ENCODE measurements at places on chromosomes 12 and 14.

DNA sequence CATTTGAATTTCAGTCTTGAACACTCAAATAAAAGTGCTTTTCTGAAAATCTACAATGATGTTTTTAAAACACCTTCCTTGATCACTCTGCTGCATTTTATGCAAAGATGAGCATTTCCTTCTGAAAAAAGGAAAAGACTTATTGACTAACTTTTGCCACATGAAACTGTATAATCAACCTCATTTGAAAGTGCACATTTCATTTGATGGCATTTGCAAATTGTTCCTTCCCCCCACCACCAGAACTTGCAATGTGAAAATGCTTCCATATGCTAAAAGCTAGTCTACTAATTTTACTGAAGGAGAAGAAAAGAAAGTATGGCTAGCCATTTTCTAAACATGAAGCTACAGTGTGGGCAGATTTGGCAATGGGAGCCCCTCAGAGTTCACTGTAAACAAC, 159.2 kb downstream of the RAD51B start:
- no peak for DNase-seq

GRCh38 chr14:73742520-73743238, 28.5 kb upstream of the PNMA1 start:
- DNase-seq, result peak; percentile 32

- DNase-seq, result no peak
These were observed 23.7 kb upstream of the TUBA1A start for GRCh38 chr12:49212572-49212971.

- DNase-seq, result no peak
These were observed 566.4 kb upstream of the FLRT2 start for GRCh38 chr14:84963518-84963917.

DNA sequence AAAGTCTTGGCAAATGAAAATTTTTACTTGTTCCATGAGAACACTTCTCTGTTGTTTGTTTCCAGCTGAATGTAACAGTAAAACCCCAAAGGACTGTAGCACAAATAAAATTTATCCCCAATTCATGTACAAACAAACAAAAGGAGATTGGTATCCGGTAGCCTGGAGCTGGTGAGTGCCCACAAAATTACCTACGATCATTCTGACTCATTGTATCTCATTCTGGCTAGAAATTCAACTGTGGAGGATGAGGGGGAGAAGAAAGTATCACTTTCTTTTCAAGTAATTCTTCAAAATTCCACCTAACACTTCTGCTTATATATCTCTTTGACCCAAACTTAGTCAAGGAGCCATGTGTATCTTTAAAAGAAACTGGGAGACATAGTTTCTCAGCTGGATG, 268.5 kb downstream of the ALG10B start:
- no peak for DNase-seq

DNA sequence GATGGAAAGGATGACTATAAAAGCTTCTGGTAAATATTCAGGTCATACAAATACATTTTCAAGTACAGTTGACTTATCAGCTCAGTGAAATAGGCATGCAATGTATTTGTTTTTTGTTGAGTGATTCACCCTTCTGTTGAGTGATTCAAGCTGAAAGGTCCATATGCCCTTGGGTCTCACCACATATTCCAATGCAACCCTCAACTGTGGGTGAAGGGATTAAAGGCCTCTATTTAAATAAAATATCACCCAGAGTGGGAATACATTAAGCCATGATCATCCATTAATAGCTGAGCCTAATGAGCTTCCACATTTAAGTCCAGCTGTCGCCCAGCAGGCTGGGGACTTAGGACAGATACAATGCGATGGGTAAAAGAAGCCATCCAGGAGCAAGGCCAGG, 120.2 kb downstream of the CRACR2A start:
- no peak for DNase-seq

DNA sequence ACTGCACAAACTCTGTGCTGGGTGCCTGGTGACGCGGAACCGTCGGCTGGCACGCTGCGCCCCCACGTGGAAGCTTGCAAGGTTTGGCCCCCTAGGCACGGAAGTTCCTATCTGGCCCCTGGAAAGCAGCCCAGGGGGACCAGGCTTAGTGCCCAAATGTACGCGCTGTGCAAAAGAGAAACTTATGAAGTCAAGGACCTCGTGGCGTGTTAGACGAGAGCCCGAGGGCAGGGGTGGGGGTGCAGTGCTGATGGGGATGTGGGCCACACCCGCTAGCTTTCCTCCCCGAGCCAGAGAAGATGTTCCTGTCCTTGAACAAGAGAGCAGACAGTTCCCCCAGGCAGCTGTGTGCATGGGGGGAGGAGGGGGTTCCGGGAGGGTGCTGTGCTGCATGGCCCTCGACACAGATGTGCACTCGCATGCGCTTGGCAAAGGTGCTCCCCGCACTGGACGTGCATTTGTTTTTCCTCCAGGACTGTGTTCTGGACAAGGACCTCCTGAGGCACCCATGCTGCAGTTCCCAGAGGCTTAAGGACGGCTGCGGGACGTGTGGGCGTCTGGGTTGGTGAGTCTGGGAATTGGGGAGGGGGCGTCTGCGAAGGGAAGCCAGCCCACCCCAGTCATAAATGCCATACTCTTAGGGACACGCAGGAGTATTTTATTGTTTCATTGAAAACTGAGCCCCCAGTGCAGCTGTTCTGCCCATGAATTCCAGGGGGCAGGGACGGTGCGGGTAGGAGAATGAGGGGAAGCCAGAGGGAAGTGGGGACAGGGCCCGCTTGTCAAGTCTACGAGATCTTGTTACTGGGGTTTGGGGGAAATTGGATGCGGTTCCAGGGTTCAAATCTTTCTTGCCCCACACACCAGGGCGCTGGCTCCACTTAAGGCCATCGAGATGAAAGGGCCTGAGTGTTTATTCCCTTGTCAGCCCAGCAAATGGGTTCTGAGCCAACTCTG, 80.0 kb downstream of the NTF3 start:
- peak; percentile 32 for DNase-seq

- no peak for DNase-seq
These were observed 45.4 kb downstream of the PHLDA1 start for GRCh38 chr12:75986001-75986746.

GRCh38 chr14:103606963-103607668, 21.9 kb upstream of the KLC1 start:
- peak; percentile 64 for DNase-seq

DNA sequence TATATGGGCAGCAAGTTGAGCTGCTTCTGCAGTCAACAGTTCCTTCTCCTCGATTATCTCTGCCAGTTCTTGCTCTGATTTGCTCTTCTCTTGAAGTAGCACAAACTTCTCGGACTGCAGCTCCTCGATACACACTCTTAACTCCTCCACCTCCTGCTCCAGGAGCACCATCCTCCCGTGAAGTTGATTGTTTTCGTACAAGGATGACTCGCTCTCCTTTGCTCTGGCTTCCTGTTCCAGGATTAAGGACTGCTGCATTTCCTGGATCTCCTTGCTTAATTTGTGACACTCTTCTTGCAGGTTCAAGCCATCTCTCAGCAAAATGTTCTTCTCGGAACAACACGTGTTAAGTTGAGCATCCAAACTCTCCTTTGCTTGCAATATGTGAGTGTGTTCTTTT, 56.2 kb upstream of the VPS33A start:
- DNase-seq, result no peak

DNA sequence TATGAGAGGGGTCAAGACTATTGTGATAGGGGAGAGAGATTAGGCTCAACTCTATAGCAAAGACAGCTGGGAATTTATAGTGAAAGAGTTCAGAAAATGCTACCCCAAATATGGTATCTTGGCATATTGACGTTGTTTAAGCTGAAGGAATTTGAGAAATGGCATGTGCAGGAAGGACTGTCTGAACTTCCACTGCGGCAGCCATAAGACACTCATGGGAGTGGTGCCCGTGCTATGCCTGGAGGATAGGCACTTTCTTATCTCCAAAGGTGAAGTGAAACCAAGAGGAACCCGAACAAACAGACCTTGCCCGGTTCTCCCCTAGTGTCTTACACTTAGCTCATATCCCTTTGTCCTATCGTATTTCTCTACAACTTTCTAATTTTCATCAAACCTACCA, 390.3 kb downstream of the TMTC2 start:
- DNase-seq, result no peak

DNA sequence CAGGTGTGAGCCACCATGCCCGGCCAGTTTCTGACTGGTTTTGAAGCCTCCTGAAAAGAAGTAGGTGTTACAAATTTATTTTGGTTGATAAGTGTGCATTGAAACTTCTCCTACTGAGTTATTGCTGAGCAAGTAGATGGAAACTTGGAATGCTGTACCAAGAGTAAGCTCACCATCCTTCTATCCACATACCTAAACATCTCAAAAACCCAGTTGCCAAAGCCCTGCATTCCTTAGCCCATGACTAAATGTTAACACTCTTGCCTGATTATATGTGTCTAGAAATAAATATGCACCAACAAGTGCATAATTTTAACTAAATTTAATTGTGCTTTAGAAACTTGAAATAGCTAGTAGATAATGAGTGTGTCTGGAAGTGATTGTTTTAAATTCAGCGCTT, 357.8 kb downstream of the DUSP6 start:
- DNase-seq, result no peak

- DNase-seq, result no peak
These were observed 57.4 kb downstream of the FUT8 start for GRCh38 chr14:65469903-65470302.

- peak; percentile 98 for DNase-seq
These were observed 23.1 kb downstream of the ANG start for GRCh38 chr14:20711685-20712084.

DNA sequence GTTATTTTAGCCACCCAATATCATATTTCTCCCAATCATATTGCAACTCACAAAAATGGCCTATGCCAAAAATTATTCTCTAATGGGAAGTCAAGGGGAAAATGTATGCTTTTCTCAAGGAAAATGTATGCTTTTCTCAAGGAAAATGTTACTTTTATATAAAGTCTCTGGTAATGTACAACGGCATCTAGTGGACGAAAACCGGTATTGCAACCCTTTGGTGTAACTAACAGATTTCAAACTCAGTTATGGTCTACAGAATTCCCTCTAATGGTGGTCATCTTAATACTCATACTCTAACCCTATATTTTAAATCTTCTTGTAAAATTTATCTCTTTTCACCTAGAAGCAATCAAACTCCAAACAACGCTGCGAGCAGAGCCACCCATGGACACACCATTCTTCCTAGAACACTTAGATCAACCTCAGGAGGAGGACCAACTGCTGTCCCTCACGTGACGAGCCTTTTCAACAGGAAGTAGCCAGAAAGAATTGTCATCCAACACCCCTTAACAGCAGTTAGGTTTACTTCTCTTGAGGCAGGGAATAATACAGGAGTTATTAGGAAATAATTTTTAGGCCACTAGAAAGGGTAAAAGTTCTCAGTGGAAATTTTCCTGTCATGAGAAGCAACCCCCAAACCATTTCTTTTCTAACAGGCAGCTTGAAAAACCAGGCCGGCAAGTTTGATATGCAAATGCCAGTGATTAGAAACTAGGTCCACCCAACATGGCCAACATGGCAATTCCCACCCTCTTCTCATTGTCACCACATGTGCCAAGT, 20.1 kb downstream of the APOBEC1 start:
- DNase-seq, result peak; percentile 62

- DNase-seq, result no peak
These were observed 163.7 kb upstream of the IGF1 start for GRCh38 chr12:102643879-102644575.

DNA sequence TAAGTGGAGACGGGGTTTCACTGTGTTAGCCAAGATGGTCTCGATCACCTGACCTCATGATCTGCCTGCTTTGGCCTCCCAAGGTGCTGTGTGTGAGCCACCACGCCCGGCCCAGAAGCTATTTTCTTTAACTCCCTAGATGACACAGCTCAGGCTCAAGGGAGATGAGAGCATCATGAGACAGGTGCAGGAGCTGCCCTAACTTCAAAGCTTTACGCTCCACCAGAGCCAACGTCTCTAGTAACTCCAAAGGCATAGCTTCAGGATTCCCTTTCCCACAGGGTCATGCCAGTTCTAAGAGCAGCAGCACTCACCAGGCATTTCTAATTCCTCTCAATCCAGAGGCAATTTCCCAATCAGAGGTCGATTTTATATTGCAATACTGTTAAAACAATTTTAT, 21.0 kb downstream of the NDUFA12 start:
- DNase-seq, result no peak

DNA sequence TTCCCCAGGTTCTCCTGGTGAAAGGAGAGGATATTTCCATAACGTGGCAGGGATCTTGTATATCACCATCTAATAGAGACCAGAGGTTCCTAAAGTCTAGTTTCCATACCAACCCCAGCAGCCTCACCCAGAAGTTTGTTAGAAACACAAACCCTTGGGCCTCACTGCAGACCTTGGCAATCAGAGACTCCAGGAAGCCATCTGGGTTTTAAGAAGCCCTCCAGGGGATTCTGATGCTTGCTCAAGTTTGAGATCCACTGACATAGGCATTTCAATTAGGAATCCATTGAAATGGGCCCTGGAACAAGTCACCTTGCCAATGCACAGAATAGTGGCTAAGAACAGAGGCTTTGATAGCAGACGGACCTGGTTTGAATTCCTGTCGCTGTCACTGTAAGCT, 2.2 kb upstream of the CMKLR1 start:
- no peak for DNase-seq

DNA sequence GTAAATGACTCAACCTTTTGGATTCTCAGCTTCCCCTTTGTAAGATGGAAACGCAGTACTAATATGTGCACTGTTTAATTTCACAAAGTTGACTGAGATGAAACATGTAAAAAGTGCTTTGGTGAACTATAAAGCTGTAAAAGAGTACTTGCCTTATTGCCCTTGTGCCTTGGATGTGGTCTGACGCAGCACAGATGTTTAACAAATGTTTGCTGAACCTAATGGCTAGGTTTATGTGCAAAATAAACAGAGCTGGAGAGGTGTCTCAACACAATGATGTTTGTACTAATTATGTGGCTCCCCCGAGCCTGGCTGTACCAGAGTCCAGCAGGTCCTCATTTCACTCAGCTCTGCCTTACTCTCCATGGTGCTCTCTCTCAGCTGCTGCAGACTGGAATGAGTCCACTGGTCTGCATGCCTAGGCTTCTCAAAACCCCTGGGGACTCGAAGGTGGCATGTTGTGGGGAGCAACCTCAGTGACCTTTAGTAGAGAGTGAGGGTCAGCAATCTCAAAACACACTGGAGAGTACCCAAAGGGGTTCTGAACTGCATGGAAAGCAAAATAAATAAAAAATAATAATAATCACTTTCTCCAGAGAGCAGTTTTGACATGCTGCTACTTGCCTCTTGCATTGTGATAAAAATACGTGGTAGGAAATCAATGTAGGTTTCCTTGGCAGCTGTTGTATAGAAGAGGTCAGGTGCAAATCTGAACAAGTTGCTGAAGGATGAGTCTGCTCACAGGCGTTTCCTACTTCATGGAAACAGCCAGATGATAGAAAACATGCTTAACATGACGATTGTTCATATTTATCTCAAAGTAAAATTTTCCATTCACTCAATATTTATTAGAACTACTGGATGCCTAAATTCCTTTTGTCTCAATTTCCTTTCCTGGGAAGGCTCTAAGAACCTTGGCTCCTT, 8.5 kb upstream of the AMIGO2 start:
- DNase-seq, result no peak

DNA sequence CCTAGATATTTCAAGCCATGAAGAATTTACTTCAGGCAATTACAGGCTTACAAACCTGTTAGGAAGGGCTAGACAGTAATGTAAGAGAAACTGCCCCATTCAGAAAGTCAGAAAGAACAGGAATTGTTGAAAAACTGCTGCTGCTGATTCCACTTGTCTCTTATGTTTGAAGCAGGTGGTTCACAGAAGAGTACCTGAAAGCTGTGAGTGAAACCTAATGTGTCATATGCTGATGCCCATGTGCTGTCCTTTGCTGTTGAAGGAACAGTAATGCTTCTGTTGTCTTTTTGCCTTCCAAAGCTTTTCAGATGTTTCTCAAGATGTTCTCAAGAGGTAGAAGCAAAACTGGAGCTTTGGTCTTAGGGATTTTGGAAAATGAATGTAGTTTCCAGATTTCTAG, 39.0 kb downstream of the MNAT1 start:
- DNase-seq, result no peak

All from hematopoietic multipotent progenitor cell treated with erythropoietin and hydrocortisone succinate and interleukin-3 and kit ligand, for 8 days (in vitro differentiated cells).